ENCODE measurements at places on chromosomes 6 and 20. TPM values are rescaled to one million over a fixed set of nuclear protein-coding genes. Genes with fewer than 3 reads are reported as not detected.

DNA sequence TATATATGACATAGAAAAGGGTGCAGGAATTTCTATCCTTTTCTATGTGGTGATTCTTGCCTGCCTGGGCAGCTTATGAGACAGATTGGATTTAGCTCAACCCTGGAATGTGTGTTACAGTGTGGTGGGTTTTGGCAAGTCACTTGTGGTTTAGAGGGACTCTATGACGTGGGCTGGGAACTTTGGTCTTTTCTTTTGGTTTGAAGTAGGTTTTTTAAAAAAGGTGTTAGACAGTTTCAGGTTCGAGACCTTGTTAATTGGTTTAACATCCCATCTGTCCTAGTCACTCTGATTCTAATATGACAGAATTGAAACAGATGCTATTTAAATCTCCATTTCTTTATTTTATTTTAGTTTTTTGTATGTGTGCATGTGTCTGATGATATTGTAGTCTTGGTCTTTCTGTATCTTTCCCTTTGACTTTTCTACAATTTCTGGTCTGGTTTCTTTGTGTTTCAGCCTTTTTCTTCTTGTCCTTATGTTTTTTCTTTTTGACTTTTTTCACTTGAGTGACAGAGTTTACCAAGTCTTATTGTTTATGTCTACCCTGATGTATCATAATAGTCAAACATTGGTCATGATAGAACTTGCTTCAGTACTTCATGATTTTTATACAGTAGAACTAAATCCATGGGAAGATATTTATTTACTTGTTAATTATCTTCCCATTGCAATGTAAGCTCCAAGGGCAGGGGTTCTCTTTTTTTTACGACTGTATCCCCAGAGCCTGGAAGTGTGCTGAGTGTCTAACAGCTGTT lies 174.3 kb downstream of the CDKAL1 start:
- peaks cover 11% of the 10 kb centered on the region for H3K4me1 ChIP-seq
- no peak overlapping the region for H3K27ac ChIP-seq
- H3K36me3 ChIP-seq = no peaks in the 10 kb centered on the region
- H3K27me3 ChIP-seq = no peaks in the 10 kb centered on the region
- H3K4me3 ChIP-seq = no peak overlapping the region

Gene HCRTR2
- not detected for total RNA-seq

GRCh38 chr6:53921639-53922038 lies 126.8 kb downstream of the LRRC1 start:
- H3K4me1 ChIP-seq = no peaks in the 10 kb centered on the region
- no peak overlapping the region for H3K4me3 ChIP-seq

- no peak for DNase-seq
- no peak overlapping the region for H3K27ac ChIP-seq
- H3K36me3 ChIP-seq = peaks cover 90% of the 10 kb centered on the region
- no peaks in the 10 kb centered on the region for H3K27me3 ChIP-seq
Observed at GRCh38 chr20:41443691-41444090, 77.1 kb upstream of the EMILIN3 start.

Gene TINAG
- not detected for total RNA-seq
